Large intestine (tissue), 12 donors: ENCODE measurements at places on chromosomes 3 and 15. TPM values are rescaled to one million over a fixed set of nuclear protein-coding genes. Genes with fewer than 3 reads are reported as not detected.
A peak's percentile ranks its signal among the peaks of the same experiment; 100 is the strongest.

CACNA2D3 gene
- polyA plus RNA-seq: 0.97 TPM

FEZF2 gene
- not detected for polyA plus RNA-seq

COMMD2 gene
- 40.8 TPM for polyA plus RNA-seq

CP gene
- polyA plus RNA-seq: 0.57 TPM

C3orf22 gene
- 0.63 TPM for polyA plus RNA-seq

PLA1A gene
- 9.3 TPM for polyA plus RNA-seq

GRCh38 chr3:100665230-100665629 lies 44.1 kb upstream of the TFG start:
- no peak overlapping the region for H3K4me3 ChIP-seq
- H3K36me3 ChIP-seq: peaks cover 18% of the 10 kb centered on the region
- H3K4me1 ChIP-seq: no peaks in the 10 kb centered on the region
- no peak for DNase-seq

- peaks cover 3% of the 10 kb centered on the region for H3K27me3 ChIP-seq
- no peak overlapping the region for H3K4me3 ChIP-seq
- no peak overlapping the region for H3K27ac ChIP-seq
- H3K4me1 ChIP-seq: no peaks in the 10 kb centered on the region
- no peak for DNase-seq
Observed at GRCh38 chr3:50474717-50475116, 28.7 kb downstream of the CACNA2D2 start.

DNA sequence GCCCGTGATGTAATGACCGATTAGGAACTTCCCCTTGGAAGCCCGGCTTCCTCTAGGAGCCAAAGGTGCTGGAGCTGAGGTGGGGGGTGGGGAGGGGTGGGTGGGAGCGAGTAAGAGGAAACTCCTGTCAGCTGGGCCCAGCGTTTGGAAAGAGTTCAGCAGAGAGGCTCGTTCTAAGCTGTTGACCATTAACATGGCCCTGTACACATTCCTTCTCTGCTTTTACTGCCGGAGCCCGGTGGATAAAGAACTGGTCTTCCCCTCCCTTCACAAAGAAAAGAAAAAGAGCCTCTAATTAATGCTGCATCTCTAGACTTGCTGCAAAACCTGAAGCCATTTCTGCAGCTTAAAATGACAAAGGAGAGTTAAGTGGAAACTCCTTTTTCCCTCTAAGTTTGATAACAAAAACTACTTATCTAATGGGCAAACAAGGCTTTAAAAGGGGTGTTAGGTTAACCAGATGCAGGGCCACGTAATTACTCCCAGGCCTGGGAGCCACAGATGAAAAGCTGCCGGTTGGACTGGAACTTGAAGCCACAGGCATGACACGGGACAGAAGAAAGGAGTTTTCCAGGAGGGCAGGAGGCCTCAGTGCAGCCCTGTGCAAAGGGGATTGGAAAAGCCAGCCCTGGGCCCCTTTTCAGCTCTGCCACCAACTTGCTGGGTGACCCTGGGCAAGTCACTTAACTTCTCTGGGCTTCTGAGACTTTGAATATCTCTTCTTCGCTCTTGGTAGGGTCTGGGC lies 71.3 kb downstream of the SMAD6 start:
- peak overlapping the region; percentile 85 for H3K27ac ChIP-seq
- H3K4me3 ChIP-seq: no peak overlapping the region
- no peaks in the 10 kb centered on the region for H3K27me3 ChIP-seq
- DNase-seq: peak; percentile 60

DNA sequence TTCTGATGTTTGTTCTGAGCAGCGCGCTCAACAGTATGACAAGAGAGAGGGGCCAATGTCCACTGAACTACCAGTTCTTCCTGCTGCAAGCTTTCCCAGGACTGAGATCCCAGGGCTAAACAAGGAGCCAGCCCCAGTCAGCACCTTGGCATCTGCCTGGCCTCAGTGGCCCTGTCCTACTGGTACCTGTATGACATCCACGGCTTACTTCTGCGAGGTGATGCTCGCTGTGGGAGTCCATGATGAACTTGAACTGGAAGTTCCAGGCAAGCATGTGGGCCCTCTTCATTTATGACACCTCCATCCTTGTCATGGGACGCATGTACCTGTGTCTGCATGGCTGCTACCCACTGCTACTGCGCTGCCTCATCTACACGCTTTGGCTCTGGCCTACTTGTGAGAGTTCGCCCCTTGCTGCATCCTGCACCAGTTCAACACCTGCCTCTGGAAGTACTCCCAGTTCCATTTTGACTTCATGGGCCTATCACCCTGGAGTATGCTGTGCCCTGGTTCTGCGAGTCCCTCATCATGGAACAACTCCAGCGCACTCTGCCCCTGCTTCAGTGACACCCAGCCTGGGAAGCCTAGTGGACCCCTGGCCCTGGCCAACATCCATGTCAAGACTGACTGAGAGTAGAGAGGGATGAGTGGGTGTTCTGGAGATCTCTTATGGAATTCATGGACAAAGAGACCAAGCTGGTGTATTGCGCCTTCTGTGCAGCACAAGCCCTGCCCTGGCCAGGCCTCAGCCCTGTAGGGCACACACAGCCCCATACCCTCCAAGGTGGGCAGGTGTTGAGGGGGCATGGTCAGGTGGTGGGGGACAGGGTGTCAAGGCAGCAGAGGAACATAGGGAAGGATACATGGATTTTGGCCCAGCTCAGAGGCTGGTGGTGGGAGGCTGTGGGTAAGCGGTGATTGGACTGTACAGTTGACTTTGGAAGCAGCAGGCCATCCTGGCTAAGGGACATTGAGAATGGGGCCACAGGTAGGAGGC lies 246.8 kb downstream of the NLGN1 start:
- no peak overlapping the region for H3K4me3 ChIP-seq
- no peak for DNase-seq
- no peaks in the 10 kb centered on the region for H3K4me1 ChIP-seq

DNA sequence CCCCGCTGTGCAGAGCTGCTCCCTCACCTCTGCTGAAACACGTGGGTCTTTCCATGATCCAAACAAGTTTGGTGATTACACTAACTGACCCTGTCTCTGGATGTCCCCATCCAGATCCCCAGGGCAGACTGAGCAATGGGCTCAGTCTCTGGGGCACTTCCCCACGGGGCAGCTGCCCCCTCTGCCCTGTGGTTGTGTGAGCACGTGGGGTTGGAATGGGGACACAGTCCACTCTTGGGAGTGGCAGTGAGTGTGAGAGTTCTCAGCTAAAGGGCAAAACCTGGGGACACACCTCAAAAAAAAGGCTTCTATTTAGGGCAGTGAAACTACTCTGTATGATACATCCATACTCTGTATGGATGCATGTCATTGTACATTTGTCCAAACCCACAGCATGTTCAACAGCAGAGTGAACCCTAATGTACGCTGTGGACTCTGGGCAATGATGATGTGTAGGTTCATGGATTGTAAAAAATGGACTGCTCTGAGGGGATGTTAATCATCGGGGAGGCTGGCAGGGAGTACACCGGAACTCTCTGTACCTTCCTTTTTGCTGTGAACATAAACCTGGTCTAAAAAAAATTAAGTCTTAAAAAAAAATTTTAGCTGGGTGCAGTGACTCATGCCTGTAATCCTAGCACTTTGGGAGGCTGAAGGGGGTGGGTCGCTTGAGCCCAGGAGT lies 49.9 kb upstream of the BLM start:
- H3K36me3 ChIP-seq: no peaks in the 10 kb centered on the region
- H3K4me3 ChIP-seq: no peak overlapping the region
- peak; percentile 43 for DNase-seq
- no peak overlapping the region for H3K27ac ChIP-seq
- no peaks in the 10 kb centered on the region for H3K27me3 ChIP-seq
- peaks cover 5% of the 10 kb centered on the region for H3K4me1 ChIP-seq

DNA sequence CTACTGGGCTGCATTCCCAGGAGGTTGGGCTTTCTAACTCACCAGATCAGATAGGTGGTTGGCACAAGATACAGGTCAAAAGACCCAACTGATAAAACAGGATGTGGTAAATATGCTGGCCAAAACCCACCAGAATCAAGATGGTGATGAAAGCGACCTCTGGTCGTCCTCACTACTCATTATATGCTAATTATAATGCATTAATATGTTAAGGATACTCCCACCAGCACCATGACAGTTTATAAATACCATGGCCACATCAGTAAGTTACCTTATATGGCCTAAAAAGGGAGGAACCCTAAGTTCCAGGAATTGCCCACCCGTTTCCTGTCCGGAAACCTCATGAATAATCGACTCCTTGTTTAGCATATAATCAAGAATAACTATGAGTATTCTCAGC lies 31.6 kb downstream of the CFAP44 start:
- DNase-seq: no peak
- H3K27me3 ChIP-seq: no peaks in the 10 kb centered on the region
- H3K36me3 ChIP-seq: no peaks in the 10 kb centered on the region
- H3K27ac ChIP-seq: no peak overlapping the region
- no peak overlapping the region for H3K4me3 ChIP-seq
- H3K4me1 ChIP-seq: no peaks in the 10 kb centered on the region

DNA sequence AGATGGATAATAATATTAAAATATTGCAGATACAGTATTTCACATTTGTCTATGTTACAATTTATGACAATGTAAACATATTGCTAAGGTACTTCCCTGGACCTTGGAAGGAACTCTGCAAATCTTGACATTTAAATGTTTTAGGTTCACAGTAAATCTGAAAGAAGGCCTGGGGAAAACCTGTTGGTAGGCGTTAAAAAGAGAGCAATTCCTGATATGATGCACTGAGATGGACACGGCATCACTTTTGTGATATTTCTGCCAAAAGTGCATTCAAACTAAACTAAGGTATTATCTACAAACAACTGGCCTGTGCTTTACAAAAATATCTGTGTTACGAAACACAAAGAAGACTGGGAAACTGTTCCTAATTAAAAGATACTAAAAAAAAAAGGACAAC lies 6.1 kb upstream of the TP63 start:
- no peaks in the 10 kb centered on the region for H3K4me1 ChIP-seq
- H3K4me3 ChIP-seq: no peak overlapping the region
- no peaks in the 10 kb centered on the region for H3K27me3 ChIP-seq
- H3K27ac ChIP-seq: no peak overlapping the region
- H3K36me3 ChIP-seq: no peaks in the 10 kb centered on the region

DNA sequence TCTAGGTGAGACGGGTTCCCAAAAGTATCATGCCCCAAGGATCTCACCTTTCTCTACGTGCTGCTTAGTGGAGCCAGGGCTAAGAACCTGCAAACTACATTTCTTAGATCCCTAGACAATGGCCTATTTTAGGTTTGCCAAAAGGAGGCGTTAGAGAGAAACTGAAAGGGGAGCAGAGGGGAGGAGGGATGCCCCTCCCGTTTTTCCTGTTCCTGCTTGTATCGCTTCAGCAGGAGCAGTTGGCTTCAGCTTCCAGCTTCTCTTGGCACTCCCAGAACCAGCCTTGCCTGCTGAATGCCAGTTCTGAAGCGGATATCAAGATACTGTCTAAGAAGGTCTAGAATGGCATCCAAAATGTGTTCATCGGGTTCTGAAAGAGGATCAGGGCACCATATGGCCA lies 58.4 kb upstream of the ABHD17C start:
- no peaks in the 10 kb centered on the region for H3K27me3 ChIP-seq
- no peak overlapping the region for H3K4me3 ChIP-seq
- H3K36me3 ChIP-seq: no peaks in the 10 kb centered on the region
- no peaks in the 10 kb centered on the region for H3K4me1 ChIP-seq
- no peak overlapping the region for H3K27ac ChIP-seq

DNA sequence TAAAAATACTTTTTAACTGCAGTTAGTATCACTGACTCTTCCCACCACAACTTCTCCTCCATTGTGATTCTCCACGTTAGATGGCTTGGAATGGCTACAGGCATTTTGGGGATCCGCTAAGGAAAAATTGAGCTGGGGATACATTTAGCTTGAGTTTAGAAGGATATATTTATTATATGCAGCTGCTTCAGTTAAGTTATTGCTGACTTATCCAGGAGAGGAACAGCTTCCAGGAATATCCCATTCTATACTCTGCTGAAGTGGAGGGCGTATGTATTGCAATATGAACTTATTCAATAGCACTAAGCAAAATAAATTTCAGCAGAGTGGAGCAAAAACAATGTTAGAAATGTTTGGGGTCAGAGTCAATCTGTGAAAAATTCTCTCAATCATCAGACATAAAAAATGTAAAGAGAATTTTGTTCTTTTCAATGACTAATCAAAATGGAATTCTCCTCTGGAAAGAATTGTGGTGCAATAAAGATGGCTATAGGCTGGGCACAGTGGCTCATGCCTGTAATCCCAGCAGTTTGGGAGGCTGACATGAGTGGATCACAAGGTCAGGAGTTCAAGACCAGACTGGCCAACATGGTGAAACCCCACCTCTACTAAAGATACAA lies 84.7 kb downstream of the NCEH1 start:
- H3K36me3 ChIP-seq: no peaks in the 10 kb centered on the region
- H3K4me3 ChIP-seq: no peak overlapping the region
- peaks cover 2% of the 10 kb centered on the region for H3K4me1 ChIP-seq
- no peak for DNase-seq
- H3K27me3 ChIP-seq: no peaks in the 10 kb centered on the region

DNA sequence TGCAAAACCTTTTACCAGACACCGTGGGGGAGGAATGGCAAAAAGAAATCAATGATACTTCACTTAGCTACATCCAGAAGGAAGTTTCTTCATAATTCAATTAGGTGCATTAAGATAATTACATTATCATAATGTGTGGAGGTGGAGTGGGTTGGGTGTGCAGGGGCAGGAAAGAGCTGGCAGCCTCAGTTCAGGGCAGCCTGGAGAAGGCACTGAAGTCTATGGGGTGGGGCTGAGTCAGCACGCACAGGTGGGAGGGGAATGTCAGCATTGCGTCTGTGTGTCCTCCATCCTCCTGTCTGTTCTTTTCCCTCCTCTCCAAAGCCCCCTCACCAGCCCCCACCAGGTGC lies 278.8 kb downstream of the GABRG3 start:
- H3K4me1 ChIP-seq: no peaks in the 10 kb centered on the region
- DNase-seq: no peak
- H3K4me3 ChIP-seq: no peak overlapping the region
- no peak overlapping the region for H3K27ac ChIP-seq
- no peaks in the 10 kb centered on the region for H3K27me3 ChIP-seq
- no peaks in the 10 kb centered on the region for H3K36me3 ChIP-seq

GRCh38 chr3:183307749-183308148 lies 54.7 kb downstream of the B3GNT5 start:
- H3K27ac ChIP-seq: peak overlapping the region; percentile 95
- H3K4me1 ChIP-seq: peaks cover 49% of the 10 kb centered on the region
- no peaks in the 10 kb centered on the region for H3K36me3 ChIP-seq

DNA sequence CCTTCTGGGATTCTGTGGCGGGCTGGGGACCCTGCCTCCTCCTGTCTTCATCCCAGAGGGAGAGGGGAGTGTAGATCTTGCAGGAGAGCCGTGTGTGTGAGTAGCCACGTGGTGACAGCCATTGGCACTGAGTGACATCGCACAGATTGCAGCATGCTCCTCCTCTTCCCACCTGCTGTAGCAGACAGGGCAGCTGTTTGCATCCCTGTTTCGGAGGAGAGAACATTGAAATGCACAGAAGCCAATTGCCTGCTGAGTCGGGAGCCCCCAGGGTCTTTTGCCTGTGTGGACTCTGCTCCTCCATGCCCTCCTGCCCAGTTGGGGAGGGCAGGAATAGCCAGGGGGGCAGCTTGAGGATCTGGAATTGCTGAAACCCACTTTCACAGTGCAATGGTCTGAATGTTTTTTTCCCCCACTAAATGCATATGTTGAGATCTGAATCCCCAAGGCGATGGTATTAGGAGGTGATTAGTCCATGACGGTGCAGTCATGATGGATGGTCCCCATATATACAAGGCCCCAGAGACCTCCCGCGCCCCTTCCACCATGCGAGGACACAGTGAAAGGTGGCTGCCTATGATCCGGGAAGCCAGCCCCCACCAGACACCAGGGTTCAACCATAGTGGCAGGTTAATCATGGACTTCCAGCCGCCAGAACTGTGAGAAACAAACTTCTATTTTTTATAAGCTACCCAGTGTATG lies 66.8 kb downstream of the CHRNA7 start:
- no peak for DNase-seq
- no peaks in the 10 kb centered on the region for H3K27me3 ChIP-seq
- H3K27ac ChIP-seq: no peak overlapping the region
- H3K4me3 ChIP-seq: no peak overlapping the region
- peaks cover 3% of the 10 kb centered on the region for H3K36me3 ChIP-seq
